ENCODE measurements at places on chromosomes 5 and 9.

GRCh38 chr9:87127543-87127942 is 180.2 kb upstream of the GAS1 start:
- no peak for DNase-seq

DNA sequence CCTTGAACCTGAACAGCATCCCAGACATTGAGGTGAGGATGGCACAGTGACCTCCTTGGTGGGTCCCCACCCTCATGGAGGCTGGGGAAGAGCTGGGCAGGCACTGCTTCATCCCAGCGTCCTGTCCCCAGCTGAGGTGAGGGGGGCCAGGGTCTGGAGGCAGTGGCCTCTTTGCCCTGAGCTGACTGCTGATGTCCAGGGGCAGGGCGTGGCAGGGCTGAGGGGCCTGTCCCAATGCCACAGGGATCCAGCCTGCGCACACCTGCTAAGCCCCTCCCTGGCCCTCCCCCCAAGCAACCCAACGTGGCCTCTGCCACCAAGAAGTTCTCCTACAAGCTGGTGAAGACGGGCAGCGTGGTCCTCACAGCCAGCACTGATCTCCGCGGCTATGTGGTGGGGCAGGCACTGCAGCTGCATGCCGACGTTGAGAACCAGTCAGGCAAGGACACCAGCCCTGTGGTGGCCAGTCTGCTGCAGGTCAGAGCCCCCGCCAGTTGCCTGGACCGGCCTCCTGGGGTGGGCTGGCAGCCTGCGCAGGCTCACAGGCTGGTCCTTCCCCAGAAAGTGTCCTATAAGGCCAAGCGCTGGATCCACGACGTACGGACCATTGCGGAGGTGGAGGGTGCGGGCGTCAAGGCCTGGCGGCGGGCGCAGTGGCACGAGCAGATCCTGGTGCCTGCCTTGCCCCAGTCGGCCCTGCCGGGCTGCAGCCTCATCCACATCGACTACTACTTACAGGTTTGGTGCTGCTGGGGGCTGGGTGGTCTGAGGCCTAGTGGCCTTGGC is 4.9 kb upstream of the EHMT1 start:
- DNase-seq = no peak

DNA sequence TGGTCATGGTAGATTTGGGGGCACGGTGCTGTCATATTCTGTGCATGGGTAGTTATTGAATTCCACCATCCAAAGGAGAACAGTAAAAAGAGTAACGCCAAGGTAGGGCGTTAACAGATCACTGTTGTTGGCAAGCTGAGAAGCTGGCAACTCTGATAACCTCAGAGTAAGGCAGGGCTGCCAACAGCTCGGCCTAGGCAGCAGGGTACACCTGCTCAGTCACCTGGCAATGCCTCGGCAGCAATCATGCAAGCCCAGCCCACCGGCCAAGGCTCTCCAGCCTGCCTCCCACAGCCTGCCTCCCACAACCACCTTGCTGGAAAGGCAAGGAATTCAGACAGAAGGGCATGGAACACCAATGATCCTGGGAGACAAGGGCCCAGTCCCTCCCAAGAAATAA is 63.9 kb downstream of the KLHL3 start:
- DNase-seq = no peak

GRCh38 chr5:93088592-93089389 is 492.2 kb downstream of the NR2F1-AS1 start:
- no peak for DNase-seq

- DNase-seq = no peak
These were observed 287.2 kb downstream of the TMEM232 start for GRCh38 chr5:110439296-110439695.

- DNase-seq = no peak
These were observed 105.2 kb upstream of the DHFR start for GRCh38 chr5:80759866-80760577.

DNA sequence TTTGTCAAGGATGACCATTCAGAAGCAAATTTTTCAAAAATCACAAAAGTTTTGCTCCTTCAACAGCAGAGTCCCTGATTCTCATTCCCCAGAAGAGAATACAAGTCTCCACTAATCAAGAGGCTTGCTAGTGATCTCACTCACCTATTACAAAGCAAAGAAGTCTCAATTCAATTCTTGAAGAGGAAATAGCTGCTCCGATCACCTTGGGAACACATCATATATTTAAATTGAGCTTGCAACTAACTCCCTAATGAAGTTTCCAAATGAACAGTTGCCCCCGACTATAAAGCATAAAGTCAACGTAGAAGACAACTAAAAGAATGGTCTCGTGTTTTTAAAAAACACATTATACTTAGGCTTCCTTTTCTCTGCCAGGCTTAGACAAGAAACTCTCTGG is 1.6 kb downstream of the LIFR start:
- no peak for DNase-seq

DNA sequence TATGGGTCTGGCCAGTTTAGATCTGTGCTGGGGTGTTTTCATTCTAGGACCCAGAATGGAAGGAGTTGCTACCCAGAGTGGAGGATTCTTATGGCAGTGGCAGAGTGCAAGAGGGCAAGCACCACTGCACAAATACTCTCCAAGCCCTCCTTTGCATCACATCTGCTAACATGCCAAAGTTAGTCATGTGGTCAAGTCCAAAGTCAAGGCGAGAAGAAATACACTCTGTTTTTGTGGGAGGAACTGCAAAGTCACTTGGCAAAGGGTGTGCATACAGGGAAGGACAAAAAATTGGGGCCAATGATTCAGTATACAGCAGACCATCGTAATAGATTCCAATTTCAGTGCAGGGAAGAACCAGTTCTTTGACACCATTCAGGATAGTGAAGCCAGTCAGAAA is 43.9 kb upstream of the HMGCS1 start:
- DNase-seq = no peak

- DNase-seq = no peak
These were observed 463.0 kb downstream of the CETN3 start for GRCh38 chr5:89946508-89946907.

GRCh38 chr9:86042199-86042978 is 57.0 kb downstream of the GOLM1 start:
- no peak for DNase-seq

DNA sequence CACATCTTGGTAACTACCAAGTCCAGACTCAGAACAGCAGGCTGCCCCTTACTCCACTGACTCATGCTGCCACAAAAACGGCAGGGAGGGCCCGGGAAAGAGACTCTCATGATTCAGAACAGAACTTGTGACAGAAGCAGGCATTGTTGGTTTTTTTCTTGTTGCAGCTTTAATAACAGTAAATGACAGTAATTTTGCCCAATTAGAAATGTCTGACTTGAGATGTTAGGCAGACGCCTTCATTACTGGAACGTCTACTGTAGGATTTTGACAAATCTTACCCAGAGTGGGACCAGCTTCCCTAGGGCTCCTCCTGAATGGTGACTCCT is 77.9 kb downstream of the SEMA5A start:
- no peak for DNase-seq

DNA sequence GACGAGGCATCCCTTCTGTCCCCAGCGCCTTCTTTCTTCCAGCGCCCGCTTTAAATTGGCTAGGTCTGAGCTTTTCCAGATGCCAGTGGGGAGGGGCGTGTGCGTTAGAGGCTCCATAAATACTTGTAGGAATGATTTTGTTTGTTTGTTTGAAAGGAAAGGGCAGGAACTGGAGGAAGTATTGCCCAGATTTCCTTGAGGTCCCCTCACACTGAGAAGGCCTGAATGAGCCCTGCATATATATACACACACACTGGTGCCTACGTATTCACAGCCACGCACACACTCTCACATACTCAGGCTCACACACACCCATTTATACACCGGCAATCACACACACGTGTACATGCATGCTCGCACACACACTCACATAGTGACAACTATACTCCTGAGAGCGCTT is 1.0 kb upstream of the SLIT3 start:
- no peak for DNase-seq

- no peak for DNase-seq
These were observed 64.3 kb downstream of the CSNK1A1 start for GRCh38 chr5:149486726-149487635.

DNA sequence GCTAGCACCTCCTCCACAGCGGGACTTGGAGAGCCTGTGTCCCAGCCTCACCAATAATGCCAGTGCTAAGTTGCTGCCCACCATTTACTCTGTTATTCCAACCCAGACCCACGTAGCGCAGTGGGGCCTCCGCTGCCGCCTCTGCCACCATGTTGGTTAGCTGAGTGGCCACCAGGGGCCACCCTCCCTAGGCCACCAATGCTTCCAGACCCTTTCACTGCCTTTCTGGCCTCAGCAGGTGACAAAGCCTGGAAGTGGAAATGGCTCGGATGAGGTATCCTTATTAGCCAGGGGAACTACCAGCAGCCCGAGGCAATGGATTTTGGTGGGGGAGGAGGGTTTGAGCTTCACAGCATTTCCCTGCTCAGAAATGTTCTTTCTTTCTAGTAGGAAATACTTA is 110.1 kb downstream of the OSTF1 start:
- no peak for DNase-seq

- DNase-seq = no peak
These were observed 10.3 kb downstream of the ANKH start for GRCh38 chr5:14861123-14861765.

DNA sequence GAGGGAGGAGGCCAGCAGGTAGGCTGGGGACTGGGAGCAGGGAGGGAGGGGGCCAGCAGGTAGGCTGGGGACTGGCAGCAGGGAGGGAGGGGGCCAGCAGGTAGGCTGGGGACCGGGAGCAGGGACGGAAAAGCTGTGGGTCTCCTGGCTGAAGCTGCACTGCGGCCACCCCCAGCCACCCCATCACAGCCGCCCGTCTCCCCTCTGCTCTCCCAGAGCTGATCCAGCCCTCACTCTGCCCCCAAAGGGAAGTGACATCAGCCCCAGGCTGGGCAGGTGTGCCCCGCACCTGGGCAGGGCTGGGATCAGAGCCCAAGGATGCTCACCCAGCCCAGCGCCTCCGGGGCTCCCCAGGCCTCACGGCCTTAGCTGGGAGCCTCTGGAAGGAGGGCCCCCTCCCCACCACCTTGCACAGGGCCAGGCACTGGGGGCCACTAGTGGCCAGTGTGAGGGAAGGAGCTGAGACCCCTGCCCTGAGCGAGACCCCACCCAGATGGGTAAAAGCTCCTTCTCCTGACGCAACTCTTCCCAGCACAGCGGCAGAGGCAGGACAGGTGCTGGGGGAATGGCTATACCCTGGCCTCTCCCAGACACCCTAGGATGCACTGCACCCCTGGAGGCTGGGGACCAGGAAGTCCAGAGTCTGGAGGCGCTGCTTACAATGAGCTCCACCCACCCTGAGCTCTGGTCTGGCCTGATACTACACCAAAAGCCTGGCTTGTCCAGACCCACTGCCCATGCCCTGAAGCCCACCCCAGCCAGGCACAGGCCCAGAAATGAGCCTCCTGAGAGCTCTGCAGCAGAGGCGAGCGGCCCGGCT is 11.6 kb downstream of the AGPAT2 start:
- DNase-seq = no peak

DNA sequence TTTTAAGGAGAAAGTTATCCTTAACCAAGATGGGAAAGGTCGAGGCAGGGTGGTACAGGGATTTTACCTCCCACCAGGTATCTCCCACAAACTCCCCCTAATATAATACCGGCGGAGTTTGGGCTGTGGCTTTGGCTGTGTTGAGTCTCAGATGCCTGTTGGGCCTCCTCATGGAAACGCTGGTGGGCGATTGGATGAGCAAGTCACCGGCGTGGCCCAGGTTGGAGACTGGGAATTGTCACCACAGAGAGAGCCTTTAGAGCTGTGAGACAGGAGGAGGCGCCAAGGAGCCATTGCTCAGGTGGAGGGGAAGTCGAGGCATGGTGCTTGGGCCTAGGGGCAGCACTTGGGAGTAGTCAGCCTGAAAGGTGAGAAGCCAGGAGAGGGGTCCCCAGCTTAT is 3.4 kb upstream of the CAMSAP1 start:
- DNase-seq = no peak

DNA sequence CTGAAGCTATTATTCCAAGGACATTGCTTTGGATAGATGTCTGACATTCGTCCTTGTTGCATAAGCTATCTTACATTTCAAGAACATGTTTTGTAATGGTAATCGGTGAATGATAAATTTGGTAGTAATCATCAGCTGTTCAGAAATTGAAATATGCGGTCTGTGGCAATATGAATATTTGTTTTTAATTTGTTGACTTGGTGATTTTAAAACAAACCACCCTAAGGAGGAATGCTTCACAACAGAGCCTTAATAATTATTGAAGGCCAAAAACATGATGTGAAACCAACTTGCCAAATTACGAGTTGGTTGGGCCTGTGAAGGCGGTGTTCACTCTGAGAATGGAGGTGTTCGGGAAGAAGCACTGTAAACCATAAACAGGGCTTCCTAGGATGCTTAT is 149.7 kb upstream of the TUT7 start:
- no peak for DNase-seq

GRCh38 chr5:181153814-181154213 is 6.4 kb downstream of the OR2V2 start:
- DNase-seq = no peak

DNA sequence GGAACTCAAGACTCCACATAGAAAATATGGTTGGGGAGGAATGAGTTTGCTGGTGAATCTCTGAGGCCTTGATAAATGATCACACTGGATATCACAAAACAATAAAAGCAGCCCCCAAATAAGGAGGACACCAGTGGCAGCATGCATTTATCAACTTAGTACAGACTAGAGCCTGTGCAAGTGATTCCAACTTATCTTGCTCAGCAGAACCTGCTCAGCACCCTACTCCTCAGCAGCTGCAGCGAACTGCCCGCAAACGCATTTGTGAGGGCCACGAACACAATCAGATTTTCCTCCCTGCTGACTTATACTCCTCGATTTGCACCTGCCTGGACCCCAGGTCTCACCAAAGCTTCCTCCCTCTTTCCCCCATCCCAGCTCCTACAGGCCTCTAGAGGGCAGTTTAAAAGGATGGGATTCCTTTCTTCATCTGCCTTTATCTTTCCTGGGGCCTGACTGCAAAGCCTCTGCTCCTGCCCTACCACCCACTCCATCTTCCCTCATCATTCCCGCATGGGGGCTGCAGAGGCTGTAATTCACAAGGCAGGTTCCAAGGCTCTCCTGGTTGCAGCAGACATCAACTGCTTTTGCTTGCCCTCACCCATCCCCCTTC is 41.2 kb downstream of the ANKS6 start:
- DNase-seq = no peak

DNA sequence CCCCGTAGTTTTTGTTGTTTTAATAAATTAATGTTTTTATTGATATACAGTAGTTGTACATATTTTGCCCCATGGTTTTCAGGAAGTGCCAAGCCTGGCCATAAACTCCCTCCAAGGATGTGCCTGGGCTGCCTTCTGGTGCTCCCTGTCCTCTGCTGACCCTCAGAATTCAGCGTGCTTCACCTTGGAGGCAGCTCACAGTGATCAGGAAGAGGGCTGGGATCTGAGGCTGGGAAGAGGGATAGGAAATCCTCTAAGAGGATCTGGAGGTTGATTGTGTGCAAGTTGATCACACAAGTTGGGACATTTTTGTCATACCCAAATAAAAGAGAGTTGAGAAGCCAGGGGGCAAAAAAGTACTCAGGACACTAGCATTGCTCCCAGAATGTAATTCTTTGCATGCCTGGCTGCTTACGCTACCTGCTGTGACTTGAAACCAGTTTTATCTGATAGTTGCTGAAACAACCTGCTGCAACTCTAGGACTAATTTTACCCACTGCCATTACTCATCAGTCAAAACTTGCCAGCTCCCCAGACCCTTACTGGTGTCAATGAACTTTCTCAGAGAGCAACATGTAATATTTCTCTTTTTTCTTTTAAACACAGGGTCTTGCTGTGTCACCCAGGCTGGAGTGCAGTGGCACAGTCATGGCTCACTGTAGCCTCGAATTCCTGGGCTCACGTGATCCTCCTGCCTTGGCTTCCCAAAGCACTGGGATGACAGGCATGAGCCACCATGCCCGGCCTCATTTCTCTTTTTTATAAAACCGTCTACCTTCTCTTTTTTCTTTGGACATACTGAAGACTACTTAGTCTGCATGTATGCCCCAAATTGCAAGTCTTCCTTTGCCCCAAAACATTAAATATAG is 29.0 kb downstream of the PDE6A start:
- no peak for DNase-seq
